ENCODE measurements at places on chromosomes 2 and 18.

GRCh38 chr2:182301093-182301492 lies 125.7 kb downstream of the PDE1A start:
- DNase-seq = no peak

- DNase-seq = no peak
Measured at GRCh38 chr18:58208207-58208932, 164.3 kb downstream of the NEDD4L start.

GRCh38 chr2:187206071-187206470 lies 242.0 kb downstream of the CALCRL start:
- DNase-seq = no peak

GRCh38 chr18:61896757-61897156 lies 4.0 kb upstream of the RNF152 start:
- DNase-seq = no peak

DNA sequence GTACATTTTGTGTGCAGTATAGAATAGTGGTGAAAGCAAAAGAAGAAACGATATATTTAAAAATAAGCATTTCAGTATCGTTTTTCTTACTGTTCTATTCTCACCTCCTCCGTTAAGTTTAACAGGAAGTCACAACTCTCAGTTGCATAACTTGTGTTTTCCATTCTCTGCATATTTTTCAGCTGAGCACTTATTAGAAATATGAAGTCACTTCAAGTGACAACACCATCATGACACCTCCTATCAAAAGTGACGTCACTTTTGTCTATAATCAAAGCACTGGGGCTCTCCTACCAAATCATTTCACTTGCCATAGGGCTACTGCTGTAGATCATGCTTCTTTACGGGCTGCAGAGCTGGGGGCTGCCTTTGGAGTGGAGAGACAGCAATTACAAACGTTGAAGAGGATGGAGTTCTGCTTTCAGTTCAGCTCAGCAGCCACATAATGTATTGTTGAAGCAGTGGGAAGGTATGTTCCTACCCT lies 36.3 kb downstream of the STAT4 start:
- no peak for DNase-seq

- no peak for DNase-seq
Measured at GRCh38 chr2:222912776-222913175, 51.9 kb downstream of the ACSL3 start.

DNA sequence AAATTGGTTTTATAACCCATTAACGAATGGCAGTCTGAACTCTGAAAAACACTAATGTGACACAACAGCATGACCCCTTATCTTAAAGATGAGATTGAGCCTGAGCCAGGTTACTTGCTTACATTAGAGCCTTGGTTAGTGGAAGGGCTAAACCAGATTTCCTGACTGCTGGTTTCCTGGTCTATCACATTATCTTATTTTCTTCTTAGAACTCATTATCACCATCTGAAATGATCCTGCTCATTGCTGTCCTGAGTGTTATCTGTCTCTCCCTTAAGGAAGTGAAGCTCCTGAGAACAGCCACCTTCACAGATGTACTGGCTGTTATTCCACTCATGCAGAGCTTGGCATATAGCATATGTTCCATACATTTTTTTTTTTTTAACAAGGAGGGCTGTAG lies 9.0 kb upstream of the NRP2 start:
- no peak for DNase-seq

DNA sequence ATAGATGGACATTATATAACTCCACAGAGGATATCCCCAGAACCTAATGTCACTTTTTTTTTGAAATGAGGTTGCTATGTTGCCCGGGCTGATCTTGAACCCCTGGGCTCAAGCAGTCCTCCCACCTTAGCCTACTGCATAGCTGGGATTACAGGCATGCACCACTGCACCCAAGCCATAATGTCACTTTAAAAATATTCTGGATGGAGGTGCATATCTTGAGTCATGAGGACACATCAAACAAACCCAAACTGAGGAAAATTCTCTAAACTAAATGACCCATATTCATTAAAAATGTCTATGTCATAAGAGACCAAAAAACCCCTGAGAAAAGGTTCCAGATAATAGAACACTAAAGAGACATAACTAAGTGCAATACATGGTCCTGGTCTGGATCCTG lies 36.3 kb downstream of the OSGEPL1 start:
- no peak for DNase-seq

- peak; percentile 22 for DNase-seq
Measured at GRCh38 chr18:29874519-29875098, 1167.9 kb downstream of the DSC3 start.

GRCh38 chr2:60353406-60353800 lies 200.1 kb downstream of the BCL11A start:
- DNase-seq = no peak

DNA sequence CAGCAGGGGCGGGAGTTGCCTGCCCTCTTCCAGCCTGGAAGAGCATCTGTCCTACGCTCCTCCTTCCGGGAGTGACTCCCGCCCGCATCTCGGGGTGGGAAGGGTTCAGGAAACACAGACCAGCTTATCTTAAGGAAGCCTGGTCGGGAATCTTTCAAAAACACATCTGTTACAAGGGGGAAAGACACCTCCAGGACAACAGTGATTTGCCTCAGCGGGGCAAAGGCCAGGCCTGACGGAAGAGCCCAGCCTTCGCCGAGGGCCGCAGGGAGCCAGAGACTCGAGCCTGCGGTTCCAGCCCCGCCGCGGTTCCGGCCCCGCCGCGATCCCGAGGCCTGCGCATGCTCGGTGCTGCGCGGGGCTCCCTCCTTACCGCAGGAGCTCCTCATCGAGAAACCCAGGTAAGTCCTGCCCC lies 38.1 kb upstream of the TGIF1 start:
- no peak for DNase-seq

DNA sequence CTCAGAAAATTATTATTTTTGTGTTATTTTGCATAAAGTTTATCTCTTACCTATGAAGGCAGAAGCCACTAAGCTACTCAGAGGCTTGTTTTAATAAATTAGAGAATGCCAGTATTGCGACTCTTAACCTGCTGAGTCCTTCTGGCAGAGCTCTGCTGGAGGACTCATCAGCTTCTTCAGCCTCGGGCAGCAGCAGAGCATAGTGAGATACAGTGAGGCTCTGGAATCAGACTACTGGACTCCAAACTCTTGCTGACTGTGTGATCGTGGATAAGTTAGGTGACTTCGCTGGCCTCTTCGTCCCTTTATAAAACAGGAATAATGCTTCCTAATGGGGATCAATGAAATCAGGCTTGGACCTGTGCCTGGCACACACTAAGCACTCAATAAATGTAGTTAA lies 1.7 kb downstream of the PTRHD1 start:
- no peak for DNase-seq
